GM12892 (cell line): ENCODE measurements at places on chromosomes 7 and 10.

- DNase-seq: no peak
These were observed 150.2 kb upstream of the INSYN2A start for GRCh38 chr10:127346604-127347003.

GRCh38 chr7:121872831-121873288, at the start of gene PTPRZ1:
Gene PTPRZ1, plus strand, starts transcription at chr7:121873161. Its CDS starts 339 bp downstream, at chr7:121873500.
- DNase-seq: no peak

- DNase-seq: no peak
These were observed 270.5 kb downstream of the TCERG1L start for GRCh38 chr10:131041031-131041430.

- DNase-seq: no peak
These were observed 2.0 kb upstream of the GATA3 start for GRCh38 chr10:8052341-8052955.

DNA sequence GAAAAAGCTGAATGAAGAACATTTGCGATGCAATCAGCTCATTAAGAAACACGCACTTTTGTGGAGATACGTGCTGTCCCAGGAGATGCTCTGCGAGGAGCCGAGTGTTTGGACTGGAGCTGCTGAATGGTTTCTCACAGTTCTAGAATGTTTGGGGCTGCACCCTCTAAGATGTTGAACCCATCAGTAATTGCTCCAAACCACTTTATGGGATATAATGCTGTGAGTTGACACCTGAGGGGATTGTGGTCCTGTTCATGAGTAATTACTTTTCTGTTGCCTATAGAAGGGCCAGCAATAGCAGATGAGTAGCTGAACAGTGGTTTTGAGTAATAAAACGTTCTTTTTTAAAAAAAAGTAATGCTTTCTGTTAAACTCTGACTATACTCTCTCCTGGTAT, 63.1 kb downstream of the IKZF1 start:
- DNase-seq: no peak

DNA sequence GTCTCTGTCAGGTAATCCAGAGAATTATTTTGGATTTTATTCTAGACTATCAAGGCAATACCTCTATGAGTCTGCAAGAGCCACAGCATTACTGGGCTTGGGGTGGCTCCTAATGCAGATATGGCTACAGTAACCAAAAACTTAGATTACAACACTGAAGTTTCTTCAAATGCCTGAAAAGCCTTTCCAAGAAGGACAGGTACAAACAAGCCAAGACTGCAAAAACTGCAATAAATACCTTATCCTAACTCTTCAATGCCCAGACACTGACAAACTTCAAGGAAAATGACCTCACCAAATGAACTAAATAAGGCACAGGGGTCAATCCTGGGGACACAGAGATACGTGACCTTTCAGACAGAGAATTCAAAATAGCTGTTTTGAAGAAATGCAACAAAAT, 82.0 kb downstream of the TES start:
- no peak for DNase-seq

GRCh38 chr10:70588859-70589570, 13.5 kb downstream of the PRF1 start:
- no peak for DNase-seq

GRCh38 chr10:77029777-77030717, 607.6 kb downstream of the KCNMA1 start:
- no peak for DNase-seq

DNA sequence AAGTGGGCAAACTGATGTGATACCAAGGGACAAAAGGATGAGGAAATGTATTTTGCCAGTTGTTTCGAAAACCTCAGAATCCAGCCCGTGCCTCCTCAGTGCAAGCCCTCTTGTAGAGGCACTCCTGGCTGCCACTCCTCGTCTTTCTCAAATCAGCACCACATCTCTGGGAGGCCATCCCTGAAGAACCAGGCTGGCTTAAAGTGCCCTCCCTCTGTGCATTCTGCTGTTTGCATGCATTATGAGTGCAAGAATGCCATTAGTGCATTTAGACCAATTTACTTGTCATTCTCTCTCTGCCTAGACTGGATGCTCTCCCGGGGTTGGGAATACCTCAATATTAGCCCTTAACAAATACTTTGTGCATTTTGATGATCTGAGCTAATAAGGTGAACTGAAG, 19.9 kb upstream of the FAM180A start:
- no peak for DNase-seq

DNA sequence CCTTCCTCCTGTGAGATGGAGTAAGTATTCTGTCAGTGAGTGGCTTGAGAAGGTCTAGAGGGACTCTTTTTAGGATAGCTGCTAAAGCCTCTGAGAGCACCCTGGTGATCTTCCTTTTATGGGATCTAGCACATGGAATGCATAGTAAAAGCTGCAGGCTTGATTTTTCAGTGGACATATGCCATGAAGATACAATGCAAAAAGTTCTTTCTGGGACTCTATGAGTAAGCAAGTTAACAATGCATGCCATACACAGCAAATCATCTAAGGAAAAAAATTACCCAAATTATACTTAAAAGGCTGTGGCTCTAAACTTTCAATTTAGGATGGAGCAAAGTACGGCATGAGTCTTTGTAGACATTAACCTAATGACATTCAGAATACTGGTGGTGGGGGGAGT, 154.5 kb downstream of the SGMS1 start:
- DNase-seq: no peak

GRCh38 chr7:143485500-143485899, 7.8 kb downstream of the TAS2R41 start:
- DNase-seq: no peak

GRCh38 chr10:110273474-110273873, 31.2 kb downstream of the SMNDC1 start:
- DNase-seq: no peak

DNA sequence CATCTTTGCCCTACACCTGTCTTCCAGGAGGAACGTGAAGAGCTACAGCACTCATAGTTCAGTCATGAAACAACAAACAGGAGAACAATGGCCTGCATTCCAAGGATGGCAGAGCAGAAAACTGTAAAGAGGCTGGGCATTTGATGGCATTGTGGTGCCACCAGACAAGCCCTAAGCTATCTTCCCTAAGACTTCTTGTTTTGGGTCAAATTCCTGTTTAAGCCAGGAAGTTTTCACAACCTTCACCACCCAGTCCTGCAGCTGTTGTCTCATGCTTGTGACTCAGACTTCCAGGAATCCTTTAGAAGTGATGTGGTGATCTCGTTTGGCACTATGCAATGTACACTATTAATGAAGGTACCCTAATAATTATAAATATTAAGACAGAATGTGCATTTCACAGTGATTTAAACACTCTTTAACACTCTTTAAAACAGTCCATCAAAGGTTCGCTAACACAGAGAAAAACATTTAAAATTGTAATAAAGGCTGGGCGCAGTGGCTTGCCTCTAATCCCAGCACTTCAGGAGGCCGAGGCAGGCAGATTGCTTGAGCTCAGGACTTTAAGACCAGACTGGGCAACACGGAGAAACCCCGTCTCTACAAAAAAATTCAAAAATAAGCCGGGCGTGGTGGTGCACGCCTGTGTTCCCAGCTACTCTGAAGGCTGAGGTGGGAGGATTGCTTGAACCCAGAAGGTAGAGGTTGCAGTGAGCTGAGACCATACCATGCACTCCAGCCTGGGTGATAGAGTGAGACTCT, 2.7 kb upstream of the HERPUD2 start:
- no peak for DNase-seq

- DNase-seq: no peak
These were observed 286.6 kb downstream of the BMPER start for GRCh38 chr7:34191771-34192479.

DNA sequence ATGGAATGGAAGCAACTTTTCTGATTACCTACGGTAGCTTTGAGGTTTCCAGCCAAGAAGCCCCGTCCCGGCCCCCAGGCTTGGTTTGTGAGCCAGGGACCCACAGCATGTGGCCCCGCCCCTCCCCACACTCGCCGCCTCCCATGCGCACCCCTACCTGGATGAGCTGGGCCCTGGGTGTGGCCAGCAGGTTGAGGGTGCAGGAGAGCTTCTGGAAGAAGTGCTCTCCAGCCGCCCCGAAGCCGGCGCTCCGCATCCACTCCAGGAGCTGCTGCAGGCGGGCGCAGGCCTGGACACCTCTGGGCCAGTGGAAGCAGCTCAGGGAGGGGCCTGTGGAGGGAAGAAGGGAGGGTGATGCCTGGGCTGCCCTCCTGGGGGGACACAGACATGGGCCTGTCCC, 39.7 kb downstream of the AP5Z1 start:
- no peak for DNase-seq

GRCh38 chr10:98141484-98142073, 7.1 kb downstream of the R3HCC1L start:
- DNase-seq: no peak

- DNase-seq: no peak
These were observed 271.2 kb downstream of the SUGCT start for GRCh38 chr7:40405991-40406390.

GRCh38 chr10:111142092-111142768, 65.4 kb downstream of the ADRA2A start:
- DNase-seq: no peak

- no peak for DNase-seq
These were observed 25.8 kb upstream of the EEPD1 start for GRCh38 chr7:36127075-36127740.

- no peak for DNase-seq
These were observed 198.1 kb upstream of the LYZL2 start for GRCh38 chr10:30827531-30828120.

GRCh38 chr7:698515-699475, 27.7 kb upstream of the DNAAF5 start:
- no peak for DNase-seq

- DNase-seq: no peak
These were observed 135.7 kb upstream of the RNF32 start for GRCh38 chr7:156504687-156505545.

DNA sequence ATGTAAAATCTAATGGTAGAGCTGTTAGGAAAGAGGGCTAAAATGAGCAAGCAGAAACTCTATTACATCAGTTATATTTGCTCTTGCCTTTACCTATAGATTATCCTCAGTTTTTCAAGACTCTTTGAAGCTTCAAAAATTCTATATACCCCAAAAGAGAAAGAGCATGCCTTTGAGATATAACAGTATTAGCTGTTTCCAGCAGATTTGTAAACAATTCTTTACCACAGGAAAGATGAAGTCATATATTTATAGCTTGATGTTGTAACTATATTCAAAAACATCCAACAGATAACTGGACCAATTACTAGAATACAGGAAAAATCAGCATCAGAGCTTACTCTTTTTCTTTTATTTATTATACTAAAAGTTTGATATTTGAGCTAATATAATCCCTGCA, 416.2 kb upstream of the TPK1 start:
- DNase-seq: no peak

- DNase-seq: no peak
These were observed 39.9 kb downstream of the CCDC3 start for GRCh38 chr10:12961416-12962205.

- DNase-seq: no peak
These were observed at the start of gene SEMA3A for GRCh38 chr7:84194484-84195271. Gene SEMA3A, minus strand, starts transcription at chr7:84194789. Its CDS starts 203 bp downstream, at chr7:84194586.

DNA sequence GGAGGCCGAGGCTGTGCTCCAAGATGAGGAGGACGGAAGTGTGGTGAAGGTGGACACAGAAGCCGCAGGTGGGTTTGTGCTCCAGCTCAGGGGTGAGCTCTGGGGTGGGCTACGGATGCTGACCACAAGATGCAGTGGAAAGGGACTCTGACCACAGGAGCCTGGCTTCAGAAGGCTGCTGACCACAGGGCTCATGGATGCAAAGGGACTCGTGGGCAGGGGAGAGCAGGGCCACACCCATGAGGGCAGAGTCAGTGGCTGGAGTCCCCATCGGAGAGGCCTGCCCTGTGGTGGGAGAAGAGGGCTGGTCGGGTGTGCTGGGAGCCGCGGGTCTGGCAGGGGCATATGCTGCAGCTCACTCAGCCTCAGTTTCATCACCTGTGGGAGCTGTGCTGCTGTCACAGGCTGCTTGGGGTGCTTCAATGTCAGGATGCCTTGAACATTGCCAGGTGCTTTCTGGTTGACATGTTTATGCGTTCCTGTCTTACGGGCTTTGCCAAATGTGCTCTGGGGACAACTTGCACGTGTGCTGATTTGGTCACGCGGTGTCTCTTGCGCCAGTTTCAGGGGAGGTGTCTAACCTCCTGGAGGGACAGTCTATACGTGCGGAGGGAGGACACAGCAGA, 13.7 kb downstream of the SCART1 start:
- DNase-seq: no peak

DNA sequence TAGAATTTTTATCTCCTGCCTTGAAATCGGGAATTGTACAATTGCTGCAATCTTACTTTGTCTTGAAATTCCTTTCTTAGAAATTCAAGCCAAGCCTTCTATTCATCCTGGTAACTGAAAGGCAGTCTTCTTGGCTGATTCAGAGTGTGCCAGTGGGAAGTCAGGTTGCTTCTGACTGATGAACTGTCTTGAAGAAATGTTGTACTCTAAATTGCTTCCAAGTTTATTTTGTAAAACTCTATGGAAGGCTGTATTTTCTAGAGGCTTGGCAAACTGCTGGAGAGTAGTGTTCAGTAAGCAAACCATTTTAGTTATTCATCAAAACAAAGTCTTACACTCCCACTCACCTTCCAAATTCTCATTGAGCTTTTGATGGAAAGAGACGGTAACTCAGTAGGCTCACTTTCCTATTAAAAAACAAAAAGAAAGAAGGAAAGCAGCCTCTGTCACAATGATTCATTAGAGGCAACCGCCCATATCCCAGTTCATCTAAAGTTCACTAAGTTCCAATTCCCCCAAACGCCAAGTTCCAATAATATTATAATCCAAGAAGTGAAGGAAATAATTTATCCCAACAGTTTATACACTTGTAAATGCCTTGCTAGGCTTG, 187.9 kb upstream of the MALRD1 start:
- no peak for DNase-seq

- DNase-seq: no peak
These were observed 67.7 kb upstream of the ITGA8 start for GRCh38 chr10:15787426-15787825.

- DNase-seq: no peak
These were observed 186.7 kb downstream of the CRPPA start for GRCh38 chr7:16234493-16235146.
